ENCODE measurements at places on chromosomes 7 and 10.

DNA sequence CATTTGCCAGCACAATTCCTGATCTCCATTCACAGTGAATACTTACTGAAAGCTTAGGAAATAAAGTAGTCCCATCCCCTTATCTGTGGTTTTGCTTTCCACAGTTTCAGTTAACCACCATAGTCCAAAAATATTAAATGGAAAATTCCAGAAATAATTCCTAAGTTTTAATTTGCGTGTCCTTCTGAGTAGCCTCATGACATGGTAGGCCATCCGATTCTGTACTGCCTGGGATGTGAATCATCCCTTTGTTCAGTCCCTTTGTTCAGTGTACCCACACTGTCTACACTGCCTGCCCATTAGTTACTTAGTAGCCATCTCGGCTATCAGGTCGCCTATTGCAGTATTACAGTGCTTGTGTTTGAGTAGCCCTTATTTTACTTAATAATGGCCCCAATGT lies 14.2 kb downstream of the RAB11FIP2 start:
- no peak for DNase-seq

GRCh38 chr10:117502421-117503243 lies 39.9 kb upstream of the EMX2 start:
- DNase-seq: no peak

- DNase-seq: no peak
Observed at GRCh38 chr10:75553550-75553949, 122.1 kb downstream of the LRMDA start.

- DNase-seq: no peak
Observed at GRCh38 chr10:4812046-4812445, 14.0 kb upstream of the AKR1E2 start.

- DNase-seq: no peak
Observed at GRCh38 chr10:48556065-48556464, 48.8 kb downstream of the ARHGAP22 start.

GRCh38 chr10:50508315-50509051 lies 115.3 kb downstream of the SGMS1 start:
- no peak for DNase-seq

- no peak for DNase-seq
Observed at GRCh38 chr7:26858735-26859134, 5.7 kb downstream of the SKAP2 start.

DNA sequence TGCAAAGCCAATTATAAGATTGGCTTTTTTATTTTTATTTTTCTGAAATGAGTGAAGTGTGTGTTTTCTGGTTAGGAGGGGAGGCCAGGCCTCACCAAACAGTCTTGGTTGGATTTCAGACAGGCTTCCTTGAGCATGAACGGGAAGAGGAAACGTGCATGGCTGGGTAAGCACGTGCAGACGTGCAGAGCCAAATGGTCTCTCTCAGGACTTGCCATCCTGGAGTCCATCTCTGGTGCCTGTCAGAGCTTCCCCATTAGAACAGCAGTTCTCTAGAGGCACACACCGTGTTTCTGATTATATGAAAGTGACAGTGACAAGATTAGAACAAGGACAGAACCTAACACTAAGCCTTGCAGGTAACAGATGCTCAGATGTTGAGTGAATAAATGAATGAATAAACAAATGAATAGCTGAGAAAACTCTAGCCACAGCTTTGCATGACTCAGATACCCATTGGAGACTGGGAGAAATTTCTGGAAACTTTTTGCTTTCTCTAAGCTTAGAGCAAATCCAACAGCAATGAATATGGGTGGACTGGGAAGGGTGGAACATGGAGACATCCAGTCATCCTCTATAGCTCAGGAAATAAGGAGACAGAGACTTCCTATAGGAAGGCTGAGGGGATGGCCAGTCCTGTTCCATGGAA lies 11.8 kb upstream of the CALD1 start:
- DNase-seq: no peak

DNA sequence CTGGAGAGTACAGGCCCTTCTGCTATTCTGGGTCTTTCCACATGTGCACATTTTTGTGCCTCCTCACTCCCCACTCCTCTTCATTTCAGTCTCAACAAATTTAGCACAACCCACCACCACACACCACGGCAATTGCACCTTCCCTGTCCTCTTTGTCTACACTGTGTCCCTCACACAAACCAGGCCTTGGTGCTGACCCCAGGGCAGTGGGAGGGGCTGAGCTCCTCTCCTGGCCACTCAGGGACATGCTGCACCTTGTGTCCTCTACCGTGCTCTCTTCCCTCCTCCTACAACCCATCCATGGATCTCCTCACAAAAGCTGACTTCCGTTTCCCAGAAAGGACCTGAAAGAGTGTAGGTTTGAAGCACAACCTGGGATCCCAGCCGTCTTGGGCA lies 90.9 kb upstream of the IKZF1 start:
- no peak for DNase-seq

GRCh38 chr10:107548301-107548700 lies 383.8 kb upstream of the SORCS1 start:
- no peak for DNase-seq

- DNase-seq: no peak
Observed at GRCh38 chr10:89547853-89548513, 12.6 kb upstream of the SLC16A12 start.

GRCh38 chr7:50349963-50350944 lies 45.7 kb downstream of the IKZF1 start:
- DNase-seq: no peak

Data from stimulated activated CD4-positive, alpha-beta T cell treated with anti-CD3 and anti-CD28 coated beads, Interleukin-1b, Interleukin-23, amount 100 ng/mL, for 24 hours (primary cell).